Tibial nerve (tissue), 4 donors: ENCODE measurements at places on chromosomes 11 and 22.

GRCh38 chr11:84564180-84564866 is 1062.8 kb downstream of the DLG2 start:
- H3K27ac ChIP-seq, result no peak overlapping the region
- no peaks in the 10 kb centered on the region for H3K27me3 ChIP-seq
- DNase-seq, result peak; percentile 36
- no peak overlapping the region for H3K4me3 ChIP-seq
- no peaks in the 10 kb centered on the region for H3K4me1 ChIP-seq

GRCh38 chr22:24758164-24758799 is 16.2 kb downstream of the PIWIL3 start:
- peak; percentile 40 for DNase-seq
- H3K4me3 ChIP-seq, result no peak overlapping the region
- H3K27ac ChIP-seq, result no peak overlapping the region
- H3K4me1 ChIP-seq, result no peaks in the 10 kb centered on the region
- no peaks in the 10 kb centered on the region for H3K27me3 ChIP-seq

DNA sequence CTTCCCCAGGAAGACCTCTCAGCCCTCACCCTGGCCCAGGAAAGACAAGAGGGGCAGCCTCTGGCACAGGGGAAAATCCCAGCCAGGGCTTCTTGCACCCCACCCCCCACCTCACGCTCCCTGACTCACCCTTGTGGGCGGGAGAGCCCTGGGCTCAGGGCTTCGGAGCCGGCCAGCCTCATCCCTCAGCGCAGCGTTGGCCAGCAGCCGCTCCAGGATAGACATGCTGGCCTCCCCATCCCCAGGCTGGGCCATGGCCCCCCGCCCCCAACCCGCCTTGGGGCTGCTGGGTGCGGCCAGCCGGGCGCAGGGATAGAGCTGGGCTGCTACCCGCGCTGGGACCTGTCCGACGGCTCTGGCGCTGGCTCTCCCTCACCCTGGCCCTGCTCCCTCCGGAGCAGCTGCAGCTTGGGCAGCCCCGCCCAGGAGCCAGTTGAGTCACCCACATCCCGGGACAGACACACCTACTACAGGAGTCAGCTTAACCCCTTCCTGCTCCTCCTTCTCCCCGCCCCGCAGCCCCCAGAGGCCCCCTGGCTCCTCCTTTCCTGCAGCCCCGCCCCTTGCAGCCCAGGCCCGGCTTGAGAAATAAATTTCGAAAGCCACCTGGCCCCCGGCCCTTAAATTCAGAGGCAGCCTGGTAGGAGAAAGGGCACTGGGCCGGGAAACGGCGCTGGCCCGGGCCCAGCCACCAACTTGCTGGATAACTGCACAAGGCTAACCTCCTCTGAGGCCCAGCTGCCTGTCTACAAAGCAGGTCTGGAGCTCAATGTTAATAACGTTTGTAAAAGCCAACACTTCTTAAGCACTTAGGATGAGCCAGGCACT is 13.4 kb downstream of the TNKS1BP1 start:
- peak overlapping the region; percentile 35 for H3K4me3 ChIP-seq
- H3K36me3 ChIP-seq, result no peaks in the 10 kb centered on the region
- no peaks in the 10 kb centered on the region for H3K27me3 ChIP-seq

DNA sequence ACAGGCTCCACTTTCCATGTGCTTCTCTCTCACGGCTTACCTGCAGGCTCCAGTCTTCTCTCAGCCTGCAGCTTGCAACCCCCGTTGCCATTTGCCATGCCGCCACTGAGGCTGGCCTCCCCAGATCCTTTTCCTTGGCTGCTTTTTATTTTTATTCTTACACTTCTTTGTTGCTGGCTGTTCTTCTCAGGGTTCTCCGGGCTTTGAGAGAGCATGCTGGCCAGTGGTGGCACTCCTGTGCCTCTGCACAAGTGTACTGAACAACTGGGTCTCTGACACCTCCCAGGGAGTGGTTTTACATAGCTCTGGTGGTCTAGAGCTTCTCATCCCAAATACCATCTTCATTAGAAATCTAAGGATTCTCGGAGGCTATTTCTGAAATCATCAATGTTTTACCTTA is 241.7 kb upstream of the MTNR1B start:
- H3K27ac ChIP-seq, result no peak overlapping the region
- no peak for DNase-seq
- no peak overlapping the region for H3K4me3 ChIP-seq
- H3K27me3 ChIP-seq, result no peaks in the 10 kb centered on the region
- no peaks in the 10 kb centered on the region for H3K36me3 ChIP-seq

DNA sequence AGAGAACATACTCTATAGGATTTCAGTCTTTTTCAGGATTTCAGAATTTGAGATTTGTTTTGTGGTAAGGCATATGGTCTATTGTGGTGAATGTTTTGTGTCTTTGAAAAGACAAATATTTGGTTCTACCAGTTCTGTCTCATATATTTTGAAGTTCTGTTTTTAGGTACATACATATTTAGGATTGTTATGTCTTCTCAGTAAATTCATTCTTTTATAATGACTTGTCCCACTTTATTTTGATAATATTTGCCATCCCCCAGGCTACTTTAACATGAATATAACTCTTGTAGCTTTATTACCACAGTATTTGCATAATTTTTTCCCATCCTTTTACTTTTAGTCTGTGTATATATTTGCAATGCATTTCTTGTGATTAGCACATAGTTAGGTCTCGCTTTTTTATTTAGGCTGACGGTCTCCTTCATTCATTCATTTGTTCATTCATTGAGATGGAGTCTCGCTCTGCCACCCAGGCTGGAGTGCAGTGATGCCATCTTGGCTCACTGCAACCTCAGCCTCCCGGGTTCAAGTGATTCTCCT is 32.1 kb downstream of the MTMR3 start:
- H3K4me1 ChIP-seq, result peaks cover 35% of the 10 kb centered on the region
- no peak overlapping the region for H3K4me3 ChIP-seq
- no peaks in the 10 kb centered on the region for H3K27me3 ChIP-seq
- no peak for DNase-seq

DNA sequence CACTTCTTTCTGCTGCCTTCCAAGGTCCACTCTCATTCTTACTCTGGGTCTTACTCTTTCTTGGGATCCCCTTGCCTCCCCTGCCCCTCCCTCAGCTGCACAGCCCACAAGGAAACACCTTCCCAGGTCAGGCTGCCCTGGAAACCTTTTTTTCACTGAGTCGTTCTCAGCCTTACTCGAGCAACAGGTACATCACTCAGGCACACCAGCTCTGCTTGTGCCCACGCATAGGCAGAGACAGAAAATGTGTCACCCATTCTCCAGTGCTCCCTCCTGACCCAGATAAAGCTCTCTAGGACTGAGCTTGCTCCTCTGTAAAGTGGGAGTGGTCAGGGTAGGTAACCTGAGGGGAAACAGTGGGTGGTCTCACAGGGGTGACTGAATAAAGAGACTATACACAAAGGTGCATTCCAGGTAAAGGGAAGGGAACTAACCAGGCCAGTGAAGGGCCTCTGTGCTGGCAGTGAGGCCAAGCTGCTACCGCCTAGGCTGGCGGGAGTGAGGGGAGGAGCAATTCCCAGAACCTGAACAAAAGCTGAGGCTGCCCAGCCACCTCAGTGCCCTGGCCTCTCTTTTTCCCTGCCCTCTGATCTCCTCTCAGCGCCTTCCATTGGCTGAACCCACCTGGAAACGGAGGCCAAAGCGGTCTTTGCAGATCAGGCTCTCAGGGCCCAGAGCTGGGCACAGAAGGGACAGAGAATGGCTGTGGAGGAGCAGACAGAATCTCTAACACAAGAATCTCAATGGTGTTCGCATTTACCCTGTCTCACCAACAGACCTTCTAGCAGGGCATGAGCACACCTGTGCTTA is 15.9 kb downstream of the PRG3 start:
- no peaks in the 10 kb centered on the region for H3K36me3 ChIP-seq
- no peaks in the 10 kb centered on the region for H3K27me3 ChIP-seq
- DNase-seq, result no peak
- no peaks in the 10 kb centered on the region for H3K4me1 ChIP-seq

DNA sequence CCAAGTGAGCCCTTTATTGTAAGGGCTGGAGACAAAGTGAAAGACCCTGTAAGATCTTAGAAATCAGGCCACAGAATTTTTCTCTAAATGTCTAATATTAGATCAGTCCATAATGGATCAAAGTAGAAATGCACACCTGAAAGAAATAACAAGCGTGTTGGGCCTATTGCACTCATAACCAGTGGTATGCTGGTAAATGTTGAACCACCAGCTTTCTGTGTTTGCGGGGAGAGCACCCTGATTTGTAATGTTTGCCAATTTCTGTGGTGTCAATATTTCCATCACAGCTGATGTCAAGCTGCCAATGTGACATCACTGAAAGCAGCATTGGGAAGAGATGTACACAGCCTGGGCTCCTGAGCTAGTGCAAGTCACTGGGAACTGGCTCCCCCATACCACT is 46.2 kb downstream of the ENDOD1 start:
- DNase-seq, result no peak
- no peaks in the 10 kb centered on the region for H3K36me3 ChIP-seq
- no peak overlapping the region for H3K27ac ChIP-seq
- H3K27me3 ChIP-seq, result no peaks in the 10 kb centered on the region
- H3K4me1 ChIP-seq, result peaks cover 6% of the 10 kb centered on the region

- H3K4me1 ChIP-seq, result no peaks in the 10 kb centered on the region
- H3K36me3 ChIP-seq, result no peaks in the 10 kb centered on the region
- H3K4me3 ChIP-seq, result no peak overlapping the region
- no peak overlapping the region for H3K27ac ChIP-seq
Observed at GRCh38 chr11:117544130-117544800, 216.6 kb downstream of the CEP164 start.

DNA sequence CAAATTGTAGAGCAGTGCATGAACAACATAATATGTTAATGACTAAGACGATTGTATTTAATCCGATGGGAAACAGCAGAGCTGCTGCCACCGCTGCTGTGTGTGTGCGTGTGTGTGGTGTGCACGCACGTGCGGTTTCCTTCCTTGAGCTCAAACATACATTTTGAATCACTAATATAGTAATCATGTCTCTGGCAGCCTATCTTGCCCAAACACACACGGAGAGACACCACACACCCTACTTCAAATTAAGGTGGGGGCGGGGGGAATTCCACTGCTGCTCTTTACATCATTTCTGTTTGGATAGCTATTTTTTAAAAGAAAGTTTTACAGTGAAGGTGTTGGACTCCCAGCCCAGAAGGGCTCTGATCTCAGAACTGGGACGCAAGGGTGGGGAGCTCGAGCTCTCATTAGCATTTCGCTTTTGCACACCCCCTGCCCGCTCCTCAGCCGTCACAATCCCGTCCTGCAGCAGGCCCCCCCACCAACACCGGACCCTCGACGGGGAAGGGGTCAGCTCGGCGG is 651 bp upstream of the FAM83F start:
- H3K36me3 ChIP-seq, result no peaks in the 10 kb centered on the region
- peaks cover 36% of the 10 kb centered on the region for H3K4me1 ChIP-seq
- H3K27me3 ChIP-seq, result peaks cover 13% of the 10 kb centered on the region
- peak overlapping the region; percentile 69 for H3K27ac ChIP-seq
- no peak for DNase-seq
- H3K4me3 ChIP-seq, result no peak overlapping the region

DNA sequence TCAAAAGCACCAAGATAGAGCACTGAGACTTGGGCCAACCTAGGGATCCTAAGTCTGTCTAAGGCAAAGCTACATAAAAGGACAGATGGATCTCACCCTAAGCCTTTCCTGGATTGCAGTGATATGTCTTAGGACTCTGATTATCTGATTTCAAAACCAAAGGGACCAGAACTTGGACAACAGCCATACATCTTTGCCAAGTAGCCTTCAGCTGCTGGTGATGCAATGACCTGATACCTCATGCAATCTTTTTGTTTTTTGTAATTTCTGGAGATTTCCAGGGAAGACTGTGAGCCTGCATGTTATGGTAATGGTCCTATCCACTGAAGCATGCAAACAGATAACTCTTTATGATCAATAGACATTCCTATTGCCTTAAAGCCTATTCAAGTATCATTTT is 230.4 kb upstream of the MTNR1B start:
- no peak overlapping the region for H3K27ac ChIP-seq
- no peaks in the 10 kb centered on the region for H3K36me3 ChIP-seq
- DNase-seq, result peak; percentile 79
- no peaks in the 10 kb centered on the region for H3K4me1 ChIP-seq
- H3K27me3 ChIP-seq, result no peaks in the 10 kb centered on the region

DNA sequence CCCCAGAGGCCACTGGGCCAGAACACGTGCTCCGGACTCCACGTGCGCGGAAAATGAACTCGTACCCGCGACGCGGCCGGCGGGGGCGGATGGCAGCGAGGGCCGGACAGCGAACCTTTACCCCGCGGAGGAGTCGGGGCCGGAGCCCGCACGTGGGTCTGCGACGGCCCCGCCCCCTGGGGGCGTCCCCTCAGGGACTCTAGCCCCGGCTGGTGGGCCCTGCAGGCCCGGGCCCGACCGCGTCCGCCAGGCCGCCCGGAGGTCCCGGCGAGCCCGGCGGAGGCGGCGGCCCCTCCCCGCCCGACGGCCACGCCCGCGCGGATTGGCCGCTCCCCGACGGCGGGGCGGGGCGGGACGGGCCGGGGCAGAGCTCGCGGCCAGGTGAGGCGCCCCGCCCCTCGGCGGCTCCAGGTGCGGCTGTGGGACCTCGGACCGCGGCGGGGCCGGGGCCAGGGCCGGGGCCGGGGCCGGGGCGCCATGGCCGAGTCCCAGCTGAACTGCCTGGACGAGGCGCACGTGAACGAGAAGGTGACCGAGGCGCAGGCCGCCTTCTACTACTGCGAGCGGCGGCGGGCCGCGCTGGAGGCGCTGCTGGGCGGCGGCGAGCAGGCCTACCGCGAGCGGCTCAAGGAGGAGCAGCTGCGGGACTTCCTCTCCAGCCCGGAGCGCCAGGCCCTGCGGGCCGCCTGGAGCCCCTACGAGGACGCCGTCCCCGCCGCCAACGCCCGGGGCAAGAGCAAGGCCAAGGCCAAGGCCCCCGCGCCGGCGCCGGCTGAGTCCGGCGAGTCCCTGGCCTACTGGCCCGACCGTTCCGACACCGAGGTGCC is at the start of gene FAM83F:
Gene FAM83F (plus strand): TSS at position 389 of the 827 bp plus-strand sequence. CDS start 89 bp downstream, at position 478.
- peaks cover 13% of the 10 kb centered on the region for H3K27me3 ChIP-seq
- peaks cover 58% of the 10 kb centered on the region for H3K4me1 ChIP-seq
- H3K27ac ChIP-seq, result peak within 1 kb of the TSS; percentile 95

GRCh38 chr11:70326365-70326811 is 55.9 kb downstream of the PPFIA1 start:
- peaks cover 57% of the 10 kb centered on the region for H3K36me3 ChIP-seq
- H3K27ac ChIP-seq, result peak overlapping the region; percentile 75
- no peaks in the 10 kb centered on the region for H3K27me3 ChIP-seq
- H3K4me1 ChIP-seq, result peaks cover 38% of the 10 kb centered on the region
- no peak overlapping the region for H3K4me3 ChIP-seq

DNA sequence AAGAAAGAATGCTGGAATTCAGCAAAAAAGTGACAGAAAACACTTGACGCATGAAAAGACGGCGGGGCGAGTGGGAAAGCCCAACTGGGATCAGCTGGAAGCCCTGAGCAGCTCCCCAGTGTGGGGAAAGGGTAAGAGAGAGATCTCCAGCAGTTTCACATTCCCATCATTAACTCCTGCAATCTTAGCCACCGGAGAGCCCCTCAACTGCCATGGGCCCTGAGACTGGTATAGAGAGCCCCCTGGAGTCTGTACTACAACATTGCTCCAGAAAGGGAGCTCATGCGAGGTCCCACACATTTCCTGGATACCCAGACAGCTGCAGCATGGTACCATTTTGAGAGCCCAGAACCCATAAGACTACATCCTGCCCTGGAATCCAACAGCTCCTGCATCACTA is 31.1 kb downstream of the MRGPRX4 start:
- no peak for DNase-seq
- H3K36me3 ChIP-seq, result no peaks in the 10 kb centered on the region
- no peaks in the 10 kb centered on the region for H3K4me1 ChIP-seq
- H3K27ac ChIP-seq, result no peak overlapping the region
- peaks cover 8% of the 10 kb centered on the region for H3K27me3 ChIP-seq
